Heart right ventricle (tissue), 16 donors: ENCODE measurements at places on chromosomes 11 and 22. TPM values are rescaled to one million over a fixed set of nuclear protein-coding genes. Genes with fewer than 3 reads are reported as not detected.

- DNase-seq, result peak; percentile 80
Observed at GRCh38 chr22:25404928-25405816, 159.3 kb upstream of the GRK3 start.

- DNase-seq, result no peak
Observed at GRCh38 chr11:122192634-122193255, 76.7 kb upstream of the BLID start.

DNA sequence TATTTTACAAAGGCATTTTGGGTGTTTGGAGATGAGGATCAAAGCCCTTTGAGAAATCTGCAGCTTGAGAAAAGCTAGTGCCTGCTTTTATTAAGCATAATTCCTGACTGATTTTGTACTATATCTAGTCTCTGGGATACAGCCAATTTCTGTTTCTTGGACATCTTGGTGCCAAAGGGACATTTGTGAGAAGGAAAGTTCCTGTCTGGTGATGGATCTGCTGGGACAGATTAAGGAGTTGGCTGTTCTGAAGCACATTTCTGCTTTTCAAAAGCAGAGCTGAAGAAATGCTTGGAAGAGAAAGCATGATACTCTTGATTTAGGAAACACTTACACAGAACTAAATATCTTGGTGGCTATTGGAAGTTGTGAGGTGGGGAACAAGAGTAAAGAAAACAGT lies 254.6 kb upstream of the CCDC90B start:
- DNase-seq, result no peak

The KRTAP5-11 gene
- total RNA-seq, result not detected

DNA sequence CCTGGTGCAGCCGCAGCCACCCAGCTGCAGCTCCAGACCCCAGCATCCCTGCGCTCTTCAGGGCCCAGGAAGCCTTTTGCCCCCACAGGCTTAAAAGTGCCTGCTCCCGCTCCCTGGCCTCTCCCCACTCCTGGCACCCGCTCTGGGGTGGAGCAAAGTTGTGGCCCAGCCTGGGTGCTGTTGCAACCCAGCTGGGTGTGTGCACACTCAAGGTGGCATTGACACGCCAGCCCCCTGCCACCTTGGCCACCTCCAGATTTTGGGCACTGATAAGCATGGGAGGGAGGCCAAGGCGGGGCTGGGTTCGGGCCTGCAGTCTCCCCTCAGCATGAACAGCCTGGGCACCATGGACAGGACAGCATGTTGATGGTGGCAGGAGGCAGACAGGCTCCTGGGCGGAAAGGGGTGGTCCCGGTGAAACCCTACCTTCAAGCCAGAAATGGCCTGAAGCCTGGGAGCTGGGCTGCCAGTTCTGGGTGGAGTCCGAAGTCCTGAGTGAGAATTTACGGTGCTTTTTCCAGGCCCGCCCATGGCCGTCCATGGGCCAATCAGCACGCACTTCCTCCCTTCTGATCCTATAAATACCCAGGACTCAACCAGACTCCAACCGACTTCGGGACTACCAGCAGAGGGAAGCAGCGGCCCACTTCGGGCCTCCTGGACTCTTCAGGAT lies 23.6 kb upstream of the RNASEH2C start:
- peak; percentile 29 for DNase-seq

The FGF4 gene
- total RNA-seq, result not detected

The GGA1 gene
- 23.4 TPM for total RNA-seq

DNA sequence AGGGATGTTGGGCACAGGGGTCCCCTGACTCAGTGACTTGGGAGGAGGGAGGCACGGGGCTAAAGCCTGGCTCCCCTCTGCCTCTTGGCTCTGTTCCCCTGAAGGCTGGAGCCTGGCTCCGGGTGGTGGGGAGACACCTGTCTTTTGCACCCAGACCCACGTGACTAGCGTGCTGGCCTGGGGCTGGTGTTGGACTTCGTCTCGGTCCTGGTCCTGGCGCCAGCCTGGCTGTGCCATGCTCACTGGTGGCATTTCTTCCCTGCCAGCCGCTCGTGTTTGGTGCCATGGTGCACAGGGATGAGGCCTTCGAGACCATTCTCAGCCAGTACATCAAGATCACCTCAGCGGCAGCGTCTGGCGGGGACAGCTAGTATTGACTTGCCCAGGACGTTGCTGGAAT lies 56.7 kb downstream of the GRAMD4 start:
- DNase-seq, result no peak

GRCh38 chr11:65537296-65537597 lies 12.4 kb downstream of the SCYL1 start:
- no peak for DNase-seq

GRCh38 chr11:119389611-119390254 lies 8.2 kb upstream of the USP2 start:
- DNase-seq, result no peak

- DNase-seq, result no peak
Observed at GRCh38 chr11:46327829-46328228, 19.4 kb upstream of the DGKZ start.

- no peak for DNase-seq
Observed at GRCh38 chr11:131833366-131833765, 463.0 kb downstream of the NTM start.

The FAM111B gene
- total RNA-seq, result 0.34 TPM

GRCh38 chr11:93236741-93237675 lies 39.2 kb upstream of the SLC36A4 start:
- no peak for DNase-seq

DNA sequence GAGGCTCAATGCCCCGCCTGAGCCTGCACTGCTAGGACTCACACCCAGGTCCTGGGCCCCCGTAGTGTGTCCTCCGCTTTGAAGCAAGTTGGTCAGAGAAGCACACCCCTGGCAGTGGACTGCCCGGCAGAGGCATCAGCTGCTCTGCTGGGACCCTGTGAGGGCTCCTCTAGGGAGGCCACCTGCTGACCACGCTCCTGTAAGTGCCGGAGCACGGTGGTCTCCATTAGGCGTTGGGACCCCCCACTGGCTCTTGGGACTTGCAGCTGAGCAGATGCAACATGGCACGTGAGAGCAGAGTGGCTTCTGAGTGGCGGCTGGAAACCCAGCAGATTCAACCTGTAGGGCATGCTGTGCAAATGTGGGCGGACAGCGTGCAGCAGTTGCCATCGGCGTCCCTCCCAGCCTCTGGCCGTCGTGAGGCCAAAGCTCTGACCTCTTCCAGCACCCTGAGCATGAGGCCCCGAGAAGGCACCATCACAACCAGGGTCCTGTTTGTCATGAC lies 16.9 kb downstream of the MRGPRG start:
- no peak for DNase-seq

The PDGFB gene
- total RNA-seq, result 18.4 TPM
